AG10803 (cell line): ENCODE measurements at places on chromosomes 11 and 22.

DNA sequence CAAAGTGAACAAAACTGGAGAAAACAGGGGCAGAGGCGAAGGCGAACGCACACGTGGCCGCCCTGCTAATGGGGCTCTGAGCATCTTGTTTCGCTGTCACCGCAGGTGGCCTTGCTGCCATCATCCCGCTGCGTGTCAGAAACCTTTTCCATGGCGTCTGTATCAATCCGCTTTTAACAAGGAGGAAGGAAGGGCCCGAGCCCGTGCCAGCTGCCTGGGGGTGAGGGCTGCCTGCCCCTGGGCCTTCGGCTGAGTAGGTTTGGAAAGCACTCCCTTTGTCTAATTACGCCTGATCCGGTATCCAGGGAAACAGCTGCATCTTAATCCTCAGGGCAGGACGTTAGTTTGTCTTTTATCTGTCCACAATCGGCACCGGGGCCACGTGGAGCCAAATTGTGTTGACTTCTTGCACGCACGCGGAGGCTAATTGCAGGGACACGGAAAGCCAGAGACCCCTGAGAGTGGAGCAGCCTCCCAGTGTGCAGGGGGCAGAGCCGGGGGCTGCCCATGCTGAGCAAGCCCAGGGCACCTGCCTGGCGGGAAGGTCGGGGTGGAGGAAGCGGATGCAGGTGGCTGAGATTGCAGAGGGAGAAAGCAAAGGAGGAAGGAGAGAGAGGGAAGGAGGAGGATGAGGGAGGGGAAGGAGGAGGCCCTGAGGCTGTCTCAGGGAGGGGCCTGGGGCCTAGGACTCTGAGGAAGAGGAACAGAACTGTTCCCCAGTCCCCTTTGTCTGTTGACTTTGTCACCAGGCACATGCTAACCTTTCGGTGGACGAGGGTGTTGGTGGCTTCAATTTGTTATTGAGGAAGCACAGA lies 19.2 kb upstream of the TH start:
- no peak for DNase-seq

DNA sequence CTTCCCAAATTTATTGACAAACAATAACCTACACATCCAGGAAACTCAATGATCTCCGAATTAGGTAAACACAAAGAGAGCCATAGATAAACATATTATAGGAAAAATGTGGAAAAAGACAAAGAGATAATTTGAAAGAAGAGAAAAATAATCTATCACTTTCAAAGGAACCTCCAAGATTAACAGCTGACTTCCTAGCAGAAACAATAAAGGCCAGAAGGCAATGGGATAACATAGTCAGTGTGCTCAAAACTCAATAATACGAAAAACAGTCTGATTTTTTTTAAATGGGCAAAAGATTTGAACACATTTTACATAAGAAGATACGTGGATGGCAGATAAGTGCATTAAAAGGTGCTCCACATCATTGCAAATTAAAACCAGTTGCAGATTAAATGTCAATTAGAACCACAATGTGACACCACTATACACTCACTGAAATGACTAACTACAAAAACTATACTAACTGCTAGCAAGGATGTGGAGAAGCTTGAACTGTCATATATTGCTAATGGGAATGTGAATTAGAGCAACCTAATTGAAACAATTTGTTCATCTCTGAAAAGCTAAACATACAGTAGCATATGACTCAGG lies 300.4 kb downstream of the TMEM135 start:
- DNase-seq = no peak

GRCh38 chr11:28584992-28585391 lies 476.8 kb downstream of the METTL15 start:
- peak; percentile 41 for DNase-seq

DNA sequence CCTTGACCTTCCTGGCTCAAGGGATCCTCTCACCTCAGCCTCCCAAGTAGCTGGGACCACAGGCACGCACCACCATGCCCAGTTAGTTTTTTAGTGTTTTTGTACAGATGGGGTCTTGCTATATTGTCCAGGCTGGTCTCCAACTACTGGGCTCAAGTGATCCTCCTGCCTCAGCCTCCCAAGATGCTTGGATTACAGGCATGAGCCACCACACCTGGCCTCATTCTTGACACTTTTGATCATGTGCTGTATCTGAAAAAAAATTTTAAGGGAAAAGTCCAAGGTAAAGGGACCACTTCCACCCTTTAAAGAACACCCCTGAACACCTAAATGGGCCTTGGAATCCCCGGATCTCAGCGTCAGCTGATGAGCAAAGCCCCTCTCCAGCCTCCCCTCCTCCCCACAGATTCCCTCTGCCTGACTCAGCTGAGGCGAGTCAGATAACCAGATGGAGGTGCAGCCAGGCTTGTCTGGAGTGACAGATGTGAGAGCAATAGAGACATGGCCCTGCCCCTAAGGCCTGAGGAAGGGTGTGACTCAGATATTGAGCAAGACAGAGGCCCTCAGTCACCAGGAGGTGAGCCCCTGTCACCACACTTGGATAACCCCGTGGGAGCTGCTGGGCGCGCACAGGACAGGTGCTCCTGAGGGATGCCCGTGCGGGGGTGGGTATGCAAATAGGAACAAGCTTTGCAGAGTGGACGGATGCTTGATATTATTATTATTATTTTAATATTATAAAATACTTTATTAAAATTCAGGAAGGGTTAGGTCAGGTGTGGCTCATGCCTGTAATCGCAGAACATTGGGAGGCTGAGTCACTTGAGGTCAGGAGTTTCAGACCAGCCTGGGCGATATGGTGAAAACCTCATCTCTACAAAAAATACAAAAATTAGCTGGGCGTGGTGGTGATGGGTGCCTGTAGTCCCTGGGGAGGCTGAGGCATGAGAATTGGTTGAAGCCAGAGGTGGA lies 5.0 kb upstream of the CCDC88B start:
- peak; percentile 94 for DNase-seq

- no peak for DNase-seq
Observed at GRCh38 chr11:60515144-60515855, at the start of gene MS4A13. MS4A13 (plus strand) TSS chr11:60515392; CDS start chr11:60518084, 2,692 bp downstream.

DNA sequence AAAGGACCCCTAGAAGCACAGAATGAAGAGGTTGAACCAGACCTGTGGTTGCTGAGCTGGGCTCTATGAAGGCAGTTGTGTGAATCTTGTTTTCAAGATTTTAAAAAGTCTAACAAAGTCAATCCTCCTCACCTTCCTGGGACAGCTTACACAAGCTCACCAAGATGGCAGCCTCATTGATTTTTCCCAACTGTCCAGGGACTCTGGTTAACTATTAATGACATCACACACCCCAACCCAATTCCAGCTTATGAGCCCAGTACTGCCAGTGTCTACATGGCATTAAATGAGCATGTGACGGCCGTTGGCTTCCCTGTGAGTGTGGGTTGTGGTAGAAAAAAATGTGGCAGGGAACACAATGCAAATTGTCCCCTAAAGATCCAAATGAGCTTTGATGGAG lies 137.0 kb downstream of the CHST1 start:
- no peak for DNase-seq

DNA sequence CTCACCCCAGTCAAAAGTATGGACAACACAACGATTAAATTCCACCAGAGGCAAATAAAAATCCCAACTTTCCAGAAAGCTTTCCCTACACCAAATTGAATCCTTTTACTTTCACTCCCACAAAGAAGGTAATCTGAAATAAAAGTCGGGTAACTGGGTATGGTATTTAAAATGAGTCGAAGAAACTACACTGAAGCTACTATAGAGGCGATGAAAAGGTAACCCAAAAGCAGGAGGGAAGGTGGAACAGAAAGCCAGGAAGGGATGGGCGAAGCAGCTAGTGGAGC lies 1.1 kb downstream of the PICALM start:
- no peak for DNase-seq

- DNase-seq = peak; percentile 85
Observed at GRCh38 chr11:79232346-79232745, 208.5 kb downstream of the TENM4 start.

DNA sequence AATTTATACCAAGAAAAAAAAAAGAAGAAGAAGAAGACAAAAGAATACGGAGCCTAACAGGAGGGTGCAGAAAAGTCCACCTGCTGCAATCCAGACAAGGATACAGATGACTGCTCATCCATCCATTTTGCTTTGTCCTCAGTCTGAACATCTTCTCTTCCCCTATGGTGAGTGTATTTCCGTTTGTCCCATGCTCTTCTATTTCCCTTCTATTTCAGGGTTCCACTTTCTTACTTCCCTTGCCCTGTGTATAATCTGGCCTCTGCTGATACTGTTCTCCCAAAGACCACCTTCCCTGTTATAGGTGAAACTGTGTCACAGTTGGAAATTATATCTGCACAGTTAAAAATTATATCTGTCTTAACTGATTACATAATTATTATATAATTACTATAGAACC lies 48.7 kb upstream of the USP47 start:
- no peak for DNase-seq

GRCh38 chr11:209275-210121 lies 2.0 kb downstream of the RIC8A start:
- peak; percentile 31 for DNase-seq

GRCh38 chr11:59574932-59575502 lies 40.6 kb downstream of the OSBP start:
- no peak for DNase-seq

DNA sequence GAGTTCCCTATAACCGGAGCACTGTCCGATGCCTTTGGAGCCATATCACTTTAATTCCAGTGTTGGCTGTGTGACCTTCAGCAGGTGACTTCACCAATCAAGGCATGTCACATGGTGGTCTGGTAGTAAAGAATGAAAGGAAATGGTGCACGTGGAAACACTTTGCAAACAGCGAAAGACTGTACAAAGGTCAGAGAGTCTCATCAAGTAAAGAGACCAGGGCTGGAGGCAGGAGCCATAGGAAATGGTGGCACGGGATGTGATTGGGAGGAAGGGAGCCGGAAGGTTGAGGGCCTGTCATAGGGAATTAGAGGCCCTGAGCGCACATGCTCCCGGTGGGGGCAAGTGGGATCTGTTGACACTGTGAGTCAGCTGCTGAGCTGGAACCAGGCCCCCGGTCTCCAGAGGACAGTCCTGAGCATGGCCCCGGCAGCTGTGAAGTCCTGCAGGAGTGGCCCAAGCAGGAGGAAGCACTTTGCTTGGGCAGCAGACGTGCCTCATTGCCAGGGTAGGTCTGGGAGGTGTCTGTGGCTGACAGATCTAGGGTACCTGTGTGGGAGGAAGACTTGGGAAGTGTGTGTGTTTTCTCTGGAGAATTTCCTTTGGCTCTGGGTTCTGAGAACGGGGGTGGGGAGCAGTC lies 2.0 kb downstream of the DAGLA start:
- no peak for DNase-seq

DNA sequence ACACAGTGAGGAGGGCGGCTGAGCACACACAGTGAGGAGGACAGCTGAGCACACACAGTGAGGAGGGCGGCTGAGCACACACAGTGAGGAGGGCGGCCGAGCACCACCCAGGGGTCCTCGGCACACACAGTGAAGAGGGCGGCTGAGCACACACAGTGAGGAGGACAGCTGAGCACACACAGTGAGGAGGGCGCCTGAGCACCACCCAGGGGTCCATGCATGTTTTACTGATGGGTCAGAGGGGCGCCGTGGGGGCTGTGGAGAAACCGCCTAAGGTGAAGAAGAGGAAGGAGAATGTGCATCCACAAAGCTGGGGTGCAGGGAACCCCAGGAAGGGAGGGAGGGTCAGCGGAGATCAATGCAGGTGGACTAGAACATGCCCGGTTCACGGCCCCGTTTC lies 461.8 kb downstream of the BRD1 start:
- no peak for DNase-seq

DNA sequence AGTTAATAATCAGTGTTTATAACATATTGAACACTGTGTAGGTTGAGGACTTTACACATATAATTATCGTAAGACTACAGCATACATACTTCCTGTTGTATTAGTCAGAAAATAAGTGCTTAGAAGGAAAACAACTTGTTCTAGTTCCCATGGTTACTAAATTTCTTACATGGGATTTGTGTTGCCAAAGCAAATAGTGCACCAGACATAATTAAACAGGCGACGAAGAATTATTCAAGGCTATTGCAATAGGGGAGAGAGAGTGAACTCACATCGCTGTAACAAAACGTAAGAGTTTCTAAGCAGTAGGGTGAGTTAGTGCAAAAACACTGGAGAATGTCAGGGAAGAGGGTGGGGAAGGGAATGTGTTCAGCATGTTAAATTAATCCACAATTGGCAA lies 347.8 kb downstream of the CNTN5 start:
- DNase-seq = no peak

GRCh38 chr11:128929991-128930390 lies 12.7 kb downstream of the TP53AIP1 start:
- peak; percentile 4 for DNase-seq

GRCh38 chr22:29206372-29207242 lies 911 bp downstream of the EMID1 start:
- no peak for DNase-seq

- no peak for DNase-seq
Observed at GRCh38 chr22:17266251-17266971, 47.2 kb upstream of the ADA2 start.

DNA sequence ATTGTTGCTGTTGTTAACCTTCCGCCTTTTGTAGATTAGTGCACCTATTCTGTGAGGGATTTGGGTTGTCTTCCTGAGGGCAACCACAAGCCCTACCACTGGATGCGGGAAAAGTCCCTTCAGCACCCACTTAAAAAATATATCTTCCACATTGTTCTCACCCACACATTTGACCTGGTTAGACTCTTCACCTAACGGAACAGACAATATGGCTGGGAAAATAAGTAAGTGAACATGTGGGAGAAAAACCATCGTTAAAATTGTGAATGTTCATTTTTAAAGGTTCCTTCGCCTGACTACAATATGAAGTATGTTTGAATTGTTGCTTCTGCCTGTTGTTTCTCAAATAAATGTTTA lies 72.0 kb upstream of the MPEG1 start:
- no peak for DNase-seq

DNA sequence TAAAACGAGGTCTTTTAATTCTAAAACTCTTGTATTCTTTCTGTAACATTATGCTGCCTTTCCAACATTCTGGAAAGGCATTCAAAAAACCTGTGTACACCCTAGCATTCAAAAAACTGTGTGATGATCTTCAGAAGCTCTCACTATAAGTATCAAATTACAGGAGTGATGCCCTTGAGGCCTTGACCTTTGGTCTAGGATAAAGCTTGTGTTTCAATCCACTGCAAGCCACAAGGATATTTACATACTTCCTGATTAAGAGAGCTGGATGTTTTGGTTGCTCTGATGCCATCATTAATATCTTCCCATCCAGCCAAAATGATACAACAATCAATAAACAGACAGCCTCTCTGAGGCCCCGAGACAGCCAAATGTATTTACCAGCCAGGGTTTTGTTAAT lies 11.9 kb downstream of the CLPB start:
- no peak for DNase-seq
